ENCODE measurements at places on chromosomes 11 and 22.

- no peak for DNase-seq
Measured at GRCh38 chr11:72349616-72350218, 84.6 kb downstream of the CLPB start.

DNA sequence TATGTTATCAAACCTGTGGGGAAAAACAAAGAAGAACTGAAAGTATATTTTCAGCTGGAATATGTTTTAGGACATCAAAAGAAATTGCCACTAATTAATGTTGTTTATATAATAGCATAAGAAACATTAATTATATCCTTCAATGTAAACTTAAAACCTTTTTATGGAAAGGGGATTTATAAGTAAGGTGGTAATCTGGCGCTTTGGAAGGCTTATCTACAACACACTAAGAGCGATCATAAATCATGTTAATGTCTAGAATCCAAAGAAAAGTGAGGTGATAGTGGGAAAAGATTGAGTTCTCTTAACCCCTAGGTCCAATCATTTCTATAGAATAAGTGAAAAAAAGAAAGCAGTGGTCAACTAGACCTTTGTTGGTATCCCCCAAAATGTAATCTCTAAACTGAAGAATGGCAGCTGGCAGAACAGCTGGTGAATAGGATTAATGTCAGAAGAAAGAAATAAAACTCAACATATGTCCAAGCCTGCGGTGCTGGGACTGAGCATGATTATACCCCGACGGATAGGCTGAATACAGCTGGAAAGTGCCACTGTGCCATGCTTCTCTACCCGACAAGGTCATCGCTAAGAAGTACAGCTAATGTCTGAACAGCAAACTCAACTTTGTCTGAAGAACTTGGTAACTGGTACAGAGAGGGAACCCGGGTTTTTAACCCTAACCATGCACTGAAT, 64.0 kb downstream of the SOX6 start:
- no peak for DNase-seq

DNA sequence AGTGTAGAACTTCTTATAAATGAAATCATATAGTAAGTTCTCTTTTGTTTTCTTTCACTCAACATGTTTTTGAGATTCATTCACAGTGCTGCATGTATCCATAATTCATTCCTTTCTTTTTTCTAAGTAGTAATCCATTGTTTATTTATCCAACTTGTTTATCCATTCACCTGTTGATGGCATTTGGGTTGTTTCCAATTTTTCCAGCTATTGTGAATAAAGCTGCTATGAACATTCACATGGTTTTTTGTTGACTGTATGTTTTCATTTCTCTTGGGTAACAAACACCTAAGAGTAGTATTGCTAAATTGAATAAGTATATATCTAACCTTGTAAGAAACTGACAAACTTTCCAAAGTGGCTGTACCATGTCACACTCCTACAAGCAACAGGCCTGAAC, 23.5 kb downstream of the MRTFA start:
- DNase-seq: no peak

DNA sequence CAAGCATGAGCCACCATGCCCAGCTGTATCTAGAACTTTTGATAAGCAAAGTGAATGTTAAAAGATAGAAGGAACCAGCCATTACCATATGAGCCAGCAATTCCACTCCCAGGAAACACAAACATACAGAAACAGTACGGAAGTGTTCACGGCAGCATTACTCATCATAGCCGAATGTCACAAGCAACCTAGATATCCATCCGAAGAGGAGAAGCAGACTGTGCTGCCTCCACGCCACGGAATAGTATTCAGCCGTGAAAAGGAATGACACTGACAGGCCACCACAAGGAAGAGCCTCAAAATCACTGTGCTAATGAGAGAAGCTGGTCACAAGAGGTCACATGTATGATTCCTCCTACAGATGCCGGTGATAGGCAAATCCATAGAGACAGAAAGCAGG, 17.6 kb upstream of the MGAT3 start:
- DNase-seq: no peak

DNA sequence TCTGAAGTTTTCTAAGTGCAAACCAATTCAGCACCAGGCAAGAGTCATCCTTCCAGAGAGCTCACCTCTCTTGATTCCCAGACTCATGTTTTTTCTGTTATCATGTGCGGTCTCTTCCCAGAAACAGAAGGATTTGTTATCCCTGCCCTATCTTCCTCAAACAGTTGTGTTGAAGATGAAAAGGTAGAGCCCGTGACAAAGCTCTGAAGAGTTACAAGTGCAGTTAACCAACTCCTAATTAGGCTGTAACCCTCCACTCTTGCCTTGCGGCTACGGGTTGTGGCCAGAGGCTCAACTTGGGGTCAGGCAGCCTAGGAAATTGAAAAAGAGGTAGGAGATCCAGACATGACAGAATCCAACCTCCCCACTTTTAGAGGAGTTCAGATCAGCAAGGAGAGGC, 76.2 kb upstream of the CADM1 start:
- no peak for DNase-seq

- DNase-seq: no peak
Measured at GRCh38 chr22:37419969-37420685, 7.2 kb downstream of the ELFN2 start.

- no peak for DNase-seq
Measured at GRCh38 chr22:50613291-50613981, 12.8 kb downstream of the MAPK8IP2 start.

DNA sequence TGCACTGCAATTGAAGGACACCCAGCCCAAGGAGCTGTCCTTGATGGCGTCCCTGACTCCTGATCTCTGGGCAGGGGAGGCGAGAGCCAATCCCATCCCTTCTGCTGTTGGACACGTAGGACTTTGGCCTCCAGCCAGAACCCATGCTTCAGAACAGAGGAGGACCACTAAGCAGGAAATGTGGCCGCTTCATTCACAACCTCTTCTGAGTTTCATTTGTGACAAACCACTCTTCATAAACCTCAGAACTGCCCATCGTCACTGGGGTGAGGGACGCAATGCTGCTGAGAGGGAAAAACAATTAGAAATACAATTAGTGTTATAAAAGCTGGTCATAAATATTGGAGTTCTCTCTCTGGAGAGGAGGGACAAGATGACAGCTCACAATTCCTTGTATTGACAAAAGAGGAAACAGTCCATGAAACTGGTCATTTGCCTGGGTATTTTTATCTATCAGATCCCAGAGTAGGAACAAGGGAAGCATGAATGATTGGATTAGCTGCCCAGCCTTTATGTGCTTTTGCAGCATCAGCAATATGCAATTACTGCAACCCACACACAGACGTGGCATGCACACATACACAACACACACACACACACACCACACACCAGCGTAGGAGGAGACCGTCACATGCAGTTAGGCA, 216.5 kb upstream of the CADM1 start:
- DNase-seq: no peak

DNA sequence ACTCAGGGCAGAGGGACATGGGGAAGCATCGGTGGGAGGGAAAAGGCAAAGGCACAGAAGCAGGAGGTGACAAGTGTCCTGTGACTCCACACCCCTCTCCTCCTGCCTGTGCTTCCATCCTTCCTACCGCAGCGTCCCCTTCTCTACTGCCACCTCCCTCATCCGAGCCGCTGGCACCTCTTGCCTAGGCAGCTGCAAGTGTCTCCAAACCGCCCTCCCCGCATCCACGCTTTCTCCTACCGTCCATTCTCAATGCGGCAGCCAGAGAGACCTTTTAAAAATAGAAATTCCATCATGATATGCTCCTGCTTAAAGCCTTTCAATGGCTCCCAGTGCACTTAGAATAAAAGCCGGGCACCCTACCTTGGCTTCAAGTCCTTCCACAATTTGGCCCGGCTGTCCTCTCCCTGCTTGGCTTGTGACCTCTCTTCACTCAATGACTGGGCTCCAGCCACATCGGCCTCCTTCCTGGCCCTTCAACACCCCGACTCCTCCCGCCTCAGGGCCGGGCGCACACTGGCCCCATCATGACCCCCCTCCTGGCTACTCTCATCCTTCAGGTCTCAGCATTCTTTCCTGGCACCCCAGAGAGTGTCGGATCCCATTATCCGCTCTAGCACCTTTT, 16.5 kb downstream of the LRRC10B start:
- no peak for DNase-seq

DNA sequence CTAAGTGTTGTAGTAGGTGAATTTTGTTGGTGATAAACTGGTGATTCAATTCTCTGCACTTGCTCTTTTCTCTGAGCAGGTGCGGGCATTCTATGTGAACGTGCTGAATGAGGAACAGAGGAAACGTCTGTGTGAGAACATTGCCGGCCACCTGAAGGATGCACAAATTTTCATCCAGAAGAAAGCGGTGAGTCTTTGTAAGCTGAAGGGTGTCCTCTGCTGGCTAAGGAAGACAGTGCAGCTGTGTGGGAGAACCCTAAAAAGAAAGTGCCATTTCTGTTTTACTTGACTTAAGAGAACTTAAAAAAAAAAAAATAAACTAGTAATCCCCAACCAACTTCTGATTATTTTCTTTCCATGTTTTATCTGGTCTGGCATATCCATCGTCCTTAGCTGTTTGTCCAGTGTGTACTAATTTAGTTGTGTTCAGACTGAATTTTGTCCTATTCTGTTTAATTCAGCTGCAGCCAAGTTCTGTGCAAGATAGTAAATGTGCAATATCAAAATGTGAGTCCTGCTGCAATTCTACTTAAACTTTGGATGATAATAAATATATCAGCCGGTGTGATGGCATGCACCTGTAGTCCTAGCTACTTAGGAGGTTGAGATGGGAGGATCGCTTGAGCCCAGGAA, 29.6 kb downstream of the CAT start:
- DNase-seq: no peak

GRCh38 chr11:68816917-68817419, 24.7 kb downstream of the CPT1A start:
- DNase-seq: no peak

- DNase-seq: no peak
Measured at GRCh38 chr11:67581469-67581868, 2.1 kb upstream of the GSTP1 start.

DNA sequence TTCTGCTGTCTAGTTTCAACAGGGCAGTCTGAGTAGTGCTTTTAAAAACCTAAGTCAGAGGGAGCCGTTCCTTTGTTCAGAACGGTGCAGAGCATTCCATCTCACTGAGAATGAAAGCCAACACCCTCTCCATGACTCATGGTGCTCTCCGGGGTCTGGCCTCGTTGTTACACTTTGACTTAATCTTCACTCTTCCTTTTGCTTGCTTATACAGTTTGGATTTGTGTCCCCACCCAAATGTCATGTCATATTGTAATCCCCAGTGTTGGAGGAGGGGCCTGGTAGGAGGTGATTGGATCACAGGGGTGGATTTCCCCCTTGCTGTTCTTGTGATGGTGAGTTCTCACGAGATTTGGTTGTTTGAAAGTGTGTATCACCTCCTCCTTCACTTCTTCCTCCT, 292.2 kb downstream of the ST3GAL4 start:
- no peak for DNase-seq

DNA sequence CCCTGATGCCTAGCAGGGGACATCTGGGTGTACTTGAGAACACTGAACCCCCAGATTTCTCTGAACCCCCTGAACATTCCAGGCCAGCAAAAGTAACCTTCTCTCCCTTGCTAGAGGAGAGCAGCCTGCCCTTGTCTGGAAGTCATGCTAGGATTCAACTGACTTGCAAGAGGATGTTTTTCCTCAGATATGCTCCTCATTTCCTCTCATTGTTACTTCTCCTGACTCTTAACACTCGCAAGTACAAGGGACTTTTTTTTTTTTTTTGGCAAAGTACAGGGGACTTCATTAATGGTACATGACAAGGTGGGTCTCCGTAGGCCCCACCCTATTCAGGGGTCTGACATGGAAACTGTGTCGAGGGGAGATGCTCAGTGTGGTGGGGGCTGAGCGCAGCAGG, 6.3 kb upstream of the MCHR1 start:
- no peak for DNase-seq

DNA sequence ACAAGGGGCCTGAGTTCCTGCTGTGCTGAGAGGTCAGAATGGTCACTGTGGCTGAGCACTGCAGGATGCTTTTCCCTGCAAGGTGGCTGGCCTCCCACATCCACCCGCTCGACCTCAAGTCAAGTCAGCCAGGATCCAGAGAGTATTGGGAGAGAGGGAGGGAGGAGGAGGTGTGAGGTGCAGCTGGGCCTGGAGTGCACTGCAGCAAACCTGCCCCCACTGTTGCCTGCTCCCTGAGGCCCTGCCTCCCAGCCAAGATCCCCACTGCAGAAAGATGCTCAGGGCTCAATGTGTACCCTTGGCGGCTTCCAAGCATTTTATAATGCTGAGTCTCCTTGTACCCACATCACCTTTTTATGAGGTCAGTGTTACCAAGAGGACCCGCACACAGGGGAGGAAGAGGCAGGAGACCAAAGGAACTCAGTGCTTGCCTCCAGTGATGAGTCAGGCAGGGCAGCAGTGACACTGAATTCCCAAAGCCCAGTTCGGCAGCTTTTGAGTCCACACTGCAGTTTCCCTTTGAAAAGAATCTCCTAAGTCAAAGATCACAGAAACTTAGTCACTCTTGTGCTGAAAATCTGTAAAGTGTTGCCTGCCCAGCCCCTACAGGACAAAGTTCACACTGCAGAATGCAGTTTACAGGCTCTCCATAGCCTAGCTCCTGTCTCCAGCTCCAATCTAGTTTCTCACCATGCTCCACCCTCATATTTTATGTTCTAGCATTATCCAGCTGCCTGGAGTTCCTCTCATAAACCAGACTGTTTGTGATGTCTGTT, 3.1 kb downstream of the ENDOD1 start:
- DNase-seq: no peak

DNA sequence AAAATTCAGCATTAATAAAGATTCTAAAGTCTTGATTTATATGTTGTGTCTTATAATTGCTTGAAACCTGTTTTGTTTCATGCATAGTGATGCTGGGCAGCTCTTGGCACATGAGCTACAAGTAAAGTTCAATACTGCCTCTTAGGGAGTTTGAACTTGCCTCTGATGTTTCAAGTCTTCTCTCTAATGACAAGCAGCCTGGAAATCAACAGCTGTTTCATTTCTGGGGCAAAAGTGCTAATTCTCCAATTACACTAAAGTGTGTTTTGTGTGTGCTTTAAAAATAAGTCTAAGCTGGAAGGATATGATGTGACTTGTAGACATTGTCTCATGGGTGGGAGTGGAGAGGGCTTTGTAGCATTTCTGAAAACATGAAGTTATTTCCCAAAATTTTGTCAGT, 23.7 kb upstream of the SESN3 start:
- no peak for DNase-seq

- DNase-seq: no peak
Measured at GRCh38 chr11:8217926-8218325, 45.8 kb downstream of the LMO1 start.

- no peak for DNase-seq
Measured at GRCh38 chr22:41781507-41781906, 19.0 kb upstream of the CCDC134 start.

DNA sequence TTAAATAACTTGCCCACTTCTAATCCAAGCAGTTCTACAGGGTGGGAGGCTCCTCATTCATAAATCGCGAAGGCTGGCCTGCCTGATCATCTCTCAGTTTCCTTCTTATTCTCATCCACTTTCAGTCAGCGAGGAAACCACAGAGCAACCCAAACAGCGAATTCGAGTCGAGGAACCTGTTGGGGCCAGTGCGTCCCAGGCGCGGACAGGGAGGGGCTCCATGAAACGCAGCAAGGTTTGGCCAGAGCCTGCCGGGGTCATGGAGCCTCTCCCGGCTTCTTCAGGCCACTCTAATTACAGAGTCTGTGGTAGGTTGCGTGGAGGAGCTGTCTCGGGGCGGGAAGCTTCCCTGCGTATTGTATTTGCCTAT, 741 bp upstream of the NAV2 start:
- no peak for DNase-seq

GRCh38 chr22:39553429-39553828, 17.1 kb upstream of the CACNA1I start:
- no peak for DNase-seq

All from neuronal stem cell (in vitro differentiated cells).